Activated T-helper 2 cell treated with anti-CD3 and anti-CD28 coated beads, Interferon-gamma antibody, Interleukin-2, Interleukin-4, amounts not matched to agents 10 μg/mL and 5 μg/mL and 100 μg/mL, durations not matched to agents 14 hours and 24 hours and 36 hours (primary cell): ENCODE measurements at places on chromosomes 4 and X. TPM values are rescaled to one million over a fixed set of nuclear protein-coding genes. Genes with fewer than 3 reads are reported as not detected.

DNA sequence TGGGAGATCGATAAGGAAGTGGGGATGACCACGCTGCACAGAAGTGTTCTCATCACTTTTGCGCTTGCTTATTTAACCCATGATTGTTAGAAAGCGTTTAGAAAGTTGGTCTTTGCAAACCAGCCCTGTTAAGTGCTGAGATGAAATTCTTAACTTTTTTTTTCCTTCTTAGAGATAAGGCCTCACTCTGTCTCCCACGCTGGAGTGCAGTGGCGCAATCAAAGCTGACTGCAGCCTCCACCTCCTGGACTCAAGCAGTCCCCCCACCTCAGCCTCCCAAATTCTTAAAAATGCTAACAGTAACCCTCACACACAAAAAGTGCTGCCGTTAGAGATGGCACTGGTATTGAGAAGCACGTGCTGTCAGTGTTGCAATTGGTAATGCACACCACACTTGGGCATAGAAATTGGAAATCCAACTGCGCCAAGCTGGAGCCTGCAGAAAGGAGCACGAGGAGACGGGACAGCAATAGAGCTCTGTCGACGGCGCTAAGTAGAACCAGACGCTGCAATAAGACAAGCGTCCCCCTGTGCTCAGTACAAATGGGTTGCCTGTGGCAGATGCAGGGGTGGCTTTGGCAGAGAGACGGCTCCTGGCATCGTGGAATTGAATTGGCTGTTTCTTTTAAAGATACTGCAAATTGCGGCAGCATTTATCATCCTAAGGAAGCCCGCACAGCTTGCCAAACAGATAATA, 113.4 kb downstream of the TBL1X start:
- no peaks in the 10 kb centered on the region for H3K27me3 ChIP-seq
- no peak overlapping the region for H3K4me3 ChIP-seq
- no peak for DNase-seq
- peaks cover 18% of the 10 kb centered on the region for H3K36me3 ChIP-seq

DNA sequence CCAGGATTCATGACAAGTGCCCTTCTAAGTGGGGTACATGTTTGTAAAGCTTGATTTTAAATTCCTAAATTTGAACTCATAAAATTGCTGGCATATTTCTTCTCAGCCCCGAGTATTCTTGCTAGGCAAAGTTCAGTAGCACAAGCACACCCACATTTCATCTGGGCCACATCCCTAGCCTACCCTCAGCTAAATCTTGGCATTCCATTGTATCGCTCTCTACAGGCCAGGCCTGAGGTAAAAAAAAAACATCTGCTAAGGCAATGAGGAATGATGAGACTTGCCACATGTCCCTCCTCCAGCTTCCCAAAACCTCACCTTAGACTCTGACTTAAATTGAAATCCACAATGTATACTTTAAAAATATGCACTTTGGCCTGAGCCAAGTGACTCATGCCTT, 51.4 kb upstream of the VCX3B start:
- no peaks in the 10 kb centered on the region for H3K27me3 ChIP-seq
- H3K4me1 ChIP-seq: no peaks in the 10 kb centered on the region
- H3K27ac ChIP-seq: no peak overlapping the region

DNA sequence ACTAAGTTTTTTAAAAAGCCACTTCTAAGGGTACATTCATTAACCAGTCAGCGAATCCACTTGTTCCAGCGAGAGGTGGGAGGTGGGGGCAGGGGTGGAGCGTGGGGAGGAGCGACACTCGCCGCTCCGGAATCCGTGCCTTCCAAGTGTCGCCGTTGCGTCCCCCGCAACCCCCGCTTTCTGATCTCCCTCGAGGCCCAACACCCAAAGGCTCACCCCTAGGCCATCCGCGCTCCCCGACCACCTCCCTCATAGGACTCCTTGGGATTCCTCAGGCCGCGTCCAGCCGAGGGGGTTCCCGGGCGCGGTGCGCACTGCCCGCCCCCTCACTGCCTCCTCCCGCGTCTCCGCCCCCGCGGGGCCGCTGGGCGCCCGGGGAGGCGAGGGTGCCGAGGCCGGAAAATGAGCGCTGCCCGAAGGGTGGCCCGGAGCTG, 108.1 kb upstream of the STOX2 start:
- DNase-seq: no peak
- H3K36me3 ChIP-seq: no peaks in the 10 kb centered on the region
- no peak overlapping the region for H3K27ac ChIP-seq
- peaks cover 69% of the 10 kb centered on the region for H3K27me3 ChIP-seq
- peaks cover 10% of the 10 kb centered on the region for H3K4me1 ChIP-seq

DNA sequence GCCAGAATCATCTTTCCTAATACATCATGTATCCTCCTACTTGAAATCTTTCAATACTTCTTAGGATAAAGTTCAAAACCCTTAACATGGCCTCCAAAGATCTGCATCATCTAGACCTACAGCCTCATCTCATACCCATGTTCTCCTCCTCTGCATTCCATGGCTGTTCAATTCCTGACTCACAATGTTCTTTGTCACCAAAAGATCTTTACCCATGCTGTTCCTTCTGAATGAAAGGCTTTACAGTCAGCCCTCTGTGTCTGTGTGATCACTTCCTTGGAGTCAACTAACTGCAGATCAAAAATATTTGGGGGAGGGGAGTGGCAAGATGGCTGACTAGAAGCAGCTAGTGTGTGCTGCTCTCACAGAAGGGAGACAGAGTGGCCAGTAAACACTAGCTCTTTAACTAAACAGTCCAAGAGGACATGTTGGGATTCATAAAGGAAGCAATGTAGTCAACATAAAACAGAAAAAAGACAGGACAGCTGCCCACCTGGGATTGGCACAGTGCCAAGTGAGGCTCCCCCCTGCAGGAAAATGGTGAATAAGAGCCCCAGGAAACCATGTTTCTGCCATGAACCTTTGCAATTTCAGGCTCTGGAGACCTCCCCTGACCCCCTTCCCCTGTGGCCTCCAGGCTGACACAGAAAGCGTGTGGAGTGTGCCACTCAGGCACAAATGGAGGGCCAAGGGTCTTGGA, 31.9 kb downstream of the CBR4 start:
- H3K27ac ChIP-seq: no peak overlapping the region
- no peak for DNase-seq
- H3K27me3 ChIP-seq: no peaks in the 10 kb centered on the region
- H3K36me3 ChIP-seq: peaks cover 35% of the 10 kb centered on the region

GRCh38 chrX:68488657-68489056, 10.2 kb upstream of the YIPF6 start:
- no peaks in the 10 kb centered on the region for H3K27me3 ChIP-seq
- H3K4me1 ChIP-seq: peaks cover 2% of the 10 kb centered on the region
- no peak overlapping the region for H3K4me3 ChIP-seq
- no peak for DNase-seq

GRCh38 chr4:1975880-1976279, 32.9 kb downstream of the NELFA start:
- no peaks in the 10 kb centered on the region for H3K4me1 ChIP-seq
- H3K27ac ChIP-seq: peak overlapping the region; percentile 5
- no peak overlapping the region for H3K4me3 ChIP-seq

Gene TCEAL7
- not detected in 2 replicates for total RNA-seq

Gene GPR34
- total RNA-seq: not detected in 2 replicates

Gene MAGEA9
- total RNA-seq: not detected in 2 replicates

Gene SUPT20HL1
- not detected in 2 replicates for total RNA-seq
